Activated CD4-positive, alpha-beta T cell treated with anti-CD3 and anti-CD28 coated beads for 1 hour (primary cell): ENCODE measurements at places on chromosomes 7 and 10.

GRCh38 chr10:3235996-3236510 is 63.5 kb upstream of the PITRM1 start:
- no peak for DNase-seq

DNA sequence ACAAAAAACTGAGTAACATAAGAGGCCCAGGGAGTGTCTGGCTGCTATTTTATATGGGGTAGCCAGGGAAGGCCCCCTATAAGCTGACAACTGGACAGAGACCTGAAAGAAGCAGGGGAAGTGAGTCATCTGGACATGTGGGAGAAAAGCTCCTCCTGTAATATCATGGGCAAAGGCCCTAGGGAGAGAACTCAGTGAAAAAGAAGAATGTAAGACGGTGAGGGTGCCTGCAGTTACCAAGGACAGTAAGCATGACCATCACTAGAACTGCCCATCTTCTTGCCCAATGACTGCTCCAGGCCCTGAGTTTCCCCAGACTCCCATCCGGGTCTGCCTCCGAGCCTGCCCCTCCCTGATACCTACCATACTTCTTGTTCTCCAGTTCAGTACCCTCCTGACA is 2.3 kb downstream of the ELMO1 start:
- DNase-seq = no peak

GRCh38 chr7:151247611-151248345 is 716 bp downstream of the SMARCD3 start:
- no peak for DNase-seq

DNA sequence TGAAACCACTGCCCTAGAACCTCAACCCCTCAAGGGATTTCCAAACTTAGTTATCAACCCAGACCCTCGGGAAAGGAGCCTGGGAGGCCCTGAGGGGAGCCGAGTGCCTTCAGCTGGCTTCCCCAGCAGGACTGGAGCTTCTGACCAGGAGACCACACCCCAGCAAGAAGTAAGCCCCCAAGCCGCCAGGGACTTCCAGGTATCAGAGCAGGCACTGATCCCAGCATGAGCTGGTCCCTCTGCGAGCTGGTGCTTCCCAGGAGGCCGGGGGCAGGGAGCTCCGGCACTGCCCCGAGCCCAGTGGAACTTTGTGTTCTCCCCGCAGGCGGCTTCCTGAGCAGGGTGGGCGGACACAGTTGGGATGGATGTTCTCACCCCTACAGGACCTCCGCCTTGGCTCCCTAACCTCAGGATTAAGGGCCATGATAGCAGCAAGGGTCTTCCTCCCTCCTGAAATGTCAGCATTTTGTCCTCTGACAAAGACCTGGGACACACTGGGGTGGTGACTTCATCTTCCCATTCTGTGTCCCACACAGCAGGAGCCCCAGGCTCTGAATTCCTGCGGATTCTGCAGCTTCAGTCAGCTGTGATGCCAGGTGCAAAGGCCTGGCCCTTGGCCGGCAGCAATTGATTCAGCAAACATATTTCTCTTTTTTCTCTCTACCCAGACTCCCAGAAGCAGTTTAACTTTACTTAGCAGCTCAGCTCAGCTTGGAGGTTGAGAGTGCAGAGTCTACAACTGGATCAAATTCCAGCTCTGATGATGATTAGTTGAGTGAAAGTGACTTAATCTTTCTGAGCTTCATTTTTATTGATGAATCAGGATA is 11.6 kb downstream of the ATP6V0E2 start:
- no peak for DNase-seq

DNA sequence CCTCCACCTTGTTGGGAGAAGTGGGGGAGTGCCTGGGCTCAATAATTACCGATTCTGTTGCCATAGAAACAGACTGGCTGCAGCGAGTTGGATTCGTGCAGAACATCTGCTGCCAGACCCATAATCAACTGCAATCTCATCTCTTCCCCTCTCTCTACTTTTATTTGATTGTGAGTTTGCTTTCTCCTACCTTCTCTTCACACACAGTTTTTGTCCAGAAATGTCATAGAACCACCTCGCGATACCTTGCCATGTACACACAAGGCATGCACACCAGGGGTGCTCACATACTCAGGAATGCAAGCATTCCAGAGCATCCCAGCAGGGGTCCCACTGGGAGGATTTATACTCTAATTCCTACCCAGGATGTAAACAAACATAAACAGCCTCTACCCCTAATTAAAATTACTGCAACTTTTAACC is 262.2 kb upstream of the AOAH start:
- DNase-seq = no peak

DNA sequence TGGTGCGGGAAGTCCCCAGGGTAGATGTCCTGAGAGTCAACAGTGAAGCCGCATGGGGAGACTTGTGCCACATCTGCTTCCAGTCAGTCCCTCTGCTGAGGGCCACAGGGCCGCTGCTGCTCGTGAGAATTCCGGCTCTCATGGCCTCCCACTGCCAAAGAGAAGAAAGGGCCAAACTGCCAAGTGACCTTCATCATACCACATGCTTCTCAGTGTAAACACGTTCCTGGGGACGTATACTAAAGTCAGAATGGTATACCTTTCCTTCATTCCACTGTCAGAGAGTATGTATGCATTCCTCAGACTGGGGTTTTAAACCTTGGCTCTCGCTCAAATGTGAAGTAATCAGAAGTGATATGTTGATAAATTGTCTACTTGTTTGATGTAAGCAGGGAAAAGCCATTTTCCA is 52.8 kb upstream of the SEC61G start:
- no peak for DNase-seq

GRCh38 chr7:37816922-37817590 is 31.3 kb upstream of the NME8 start:
- DNase-seq = no peak

- no peak for DNase-seq
These were observed 15.9 kb upstream of the ADCK2 start for GRCh38 chr7:140656548-140657515.

- DNase-seq = no peak
These were observed 9.0 kb downstream of the PLPP4 start for GRCh38 chr10:120466006-120466405.

DNA sequence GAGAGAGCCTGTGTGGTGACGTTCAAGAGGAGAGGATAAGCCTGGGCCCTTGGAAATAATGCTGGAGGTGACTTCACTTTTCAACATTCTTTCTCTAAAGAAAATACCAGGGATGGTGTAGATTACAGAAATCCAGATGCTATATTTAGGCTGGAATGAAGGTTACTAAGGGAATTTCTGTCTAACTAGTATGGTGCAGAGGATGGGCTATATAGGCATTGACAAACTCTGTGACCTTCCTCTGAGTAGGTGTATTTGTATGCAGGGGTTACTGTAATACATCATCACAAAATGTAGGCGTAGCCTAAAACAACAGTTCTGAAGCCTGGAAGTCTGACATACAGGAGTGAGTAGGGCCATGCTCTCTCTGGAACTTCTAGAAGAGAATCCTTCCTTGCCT is 155.3 kb upstream of the INHBA start:
- DNase-seq = no peak

DNA sequence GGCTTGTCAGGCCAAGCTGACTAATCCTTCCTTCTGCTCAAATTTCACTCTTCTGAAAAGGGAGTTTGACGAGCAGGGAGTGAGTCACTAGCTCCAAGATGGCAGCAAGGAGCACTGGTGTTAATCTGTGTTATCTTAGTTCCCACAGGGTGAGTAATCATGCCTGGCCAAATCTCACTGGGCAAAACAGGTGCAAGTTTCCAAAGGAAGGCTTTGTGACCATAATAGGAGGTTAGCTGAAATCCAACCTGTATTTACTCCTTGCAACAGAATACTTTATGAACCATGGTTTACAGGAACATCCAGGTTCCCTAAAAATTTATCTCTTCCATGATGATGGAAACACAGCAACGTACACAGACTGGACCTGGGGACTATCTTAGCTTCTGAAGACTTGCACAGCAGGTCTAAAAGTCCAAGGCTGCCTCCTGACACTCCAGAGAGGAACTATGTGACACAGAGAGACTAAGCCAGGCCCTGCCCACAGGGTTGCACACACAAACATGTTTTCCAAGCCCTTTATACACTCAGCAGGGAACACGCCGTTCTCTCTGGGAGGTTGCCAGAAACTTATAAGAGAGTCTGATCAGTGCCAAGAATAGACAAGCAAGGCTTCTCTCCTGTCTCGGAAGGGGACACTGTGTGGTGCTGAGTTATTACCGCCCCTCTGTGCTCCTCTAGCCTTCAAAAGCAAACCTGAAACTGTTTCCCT is 46.3 kb downstream of the PDK4 start:
- DNase-seq = no peak

- no peak for DNase-seq
These were observed 41.3 kb upstream of the GGCT start for GRCh38 chr7:30545791-30546555.

GRCh38 chr7:44530990-44531389 is 10.1 kb downstream of the NPC1L1 start:
- DNase-seq = no peak

DNA sequence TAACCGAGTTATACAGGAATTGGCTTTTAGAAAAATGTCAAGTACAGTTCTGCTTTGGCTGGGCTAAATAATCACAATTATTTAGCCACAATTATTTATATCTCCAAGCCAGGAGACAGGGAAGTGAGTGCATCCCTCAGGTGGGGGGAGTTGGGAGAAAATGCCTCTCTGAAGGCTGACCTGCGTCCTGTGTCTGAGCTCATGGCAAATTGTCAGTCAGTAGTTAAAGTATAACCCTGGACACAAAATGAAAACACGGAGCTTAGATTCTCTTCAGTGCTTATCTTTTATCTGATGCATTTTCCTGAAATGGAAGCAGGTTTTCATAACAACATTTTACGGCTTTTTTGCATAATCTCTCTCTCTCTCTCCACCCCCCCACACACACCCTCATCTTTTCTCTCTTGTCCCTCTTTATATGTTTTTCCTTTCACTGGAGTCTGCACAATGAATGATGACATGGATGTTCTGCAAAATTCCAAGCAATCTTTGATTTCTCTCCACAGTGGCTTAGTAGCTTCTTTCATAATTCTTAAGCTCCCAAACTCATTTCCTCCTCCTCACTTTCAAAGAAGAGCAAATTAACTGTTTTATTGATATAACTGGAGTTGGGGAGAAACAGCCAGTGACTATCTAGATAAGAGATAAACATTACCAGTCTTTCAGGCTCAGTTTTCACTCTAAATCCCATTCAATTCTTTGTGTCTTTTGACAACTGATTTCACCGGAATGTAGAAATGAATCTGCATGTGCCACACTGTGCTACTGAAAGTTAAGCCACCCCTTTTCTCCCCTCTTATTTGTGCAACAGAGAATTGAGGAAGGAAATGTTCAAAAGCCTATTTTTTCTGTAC is 521.4 kb upstream of the GHITM start:
- DNase-seq = no peak

GRCh38 chr7:141210862-141211261 is 137.0 kb downstream of the TMEM178B start:
- no peak for DNase-seq

- DNase-seq = peak; percentile 24
These were observed 274.9 kb upstream of the GALNT17 start for GRCh38 chr7:70856901-70857630.

- DNase-seq = peak; percentile 43
These were observed 4.4 kb downstream of the SPOCK2 start for GRCh38 chr10:72083790-72084459.

DNA sequence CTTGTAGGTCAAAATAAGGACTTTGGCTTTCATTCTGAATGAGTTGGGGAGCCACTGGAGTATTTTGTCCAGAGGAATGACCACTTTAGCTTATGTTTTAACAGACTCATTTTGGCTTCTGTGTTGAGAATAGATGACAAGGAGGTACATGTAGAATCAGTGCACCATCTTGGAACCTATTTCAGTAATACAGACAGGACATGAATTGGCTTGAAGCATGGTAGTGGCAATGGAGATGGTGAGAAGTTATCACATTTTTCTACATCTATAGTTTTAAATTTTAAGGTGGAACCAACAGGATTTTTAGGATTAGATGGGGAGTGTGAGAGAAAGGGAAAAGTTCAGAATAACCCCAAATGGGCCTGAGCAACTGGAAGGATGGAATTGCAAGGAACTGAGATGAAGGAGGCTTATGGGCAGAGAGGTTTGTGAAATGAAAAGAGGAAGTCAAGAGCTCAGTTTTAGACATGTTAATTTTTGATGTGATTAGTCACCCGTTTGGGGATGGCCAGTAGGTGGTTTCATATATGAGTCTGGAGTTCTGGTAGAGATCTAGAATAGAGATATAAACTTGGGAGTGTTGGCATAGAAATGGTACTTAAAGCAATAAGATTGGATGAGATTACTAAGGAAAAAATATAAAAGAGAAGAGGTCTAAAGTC is 89.2 kb upstream of the JAZF1 start:
- no peak for DNase-seq

DNA sequence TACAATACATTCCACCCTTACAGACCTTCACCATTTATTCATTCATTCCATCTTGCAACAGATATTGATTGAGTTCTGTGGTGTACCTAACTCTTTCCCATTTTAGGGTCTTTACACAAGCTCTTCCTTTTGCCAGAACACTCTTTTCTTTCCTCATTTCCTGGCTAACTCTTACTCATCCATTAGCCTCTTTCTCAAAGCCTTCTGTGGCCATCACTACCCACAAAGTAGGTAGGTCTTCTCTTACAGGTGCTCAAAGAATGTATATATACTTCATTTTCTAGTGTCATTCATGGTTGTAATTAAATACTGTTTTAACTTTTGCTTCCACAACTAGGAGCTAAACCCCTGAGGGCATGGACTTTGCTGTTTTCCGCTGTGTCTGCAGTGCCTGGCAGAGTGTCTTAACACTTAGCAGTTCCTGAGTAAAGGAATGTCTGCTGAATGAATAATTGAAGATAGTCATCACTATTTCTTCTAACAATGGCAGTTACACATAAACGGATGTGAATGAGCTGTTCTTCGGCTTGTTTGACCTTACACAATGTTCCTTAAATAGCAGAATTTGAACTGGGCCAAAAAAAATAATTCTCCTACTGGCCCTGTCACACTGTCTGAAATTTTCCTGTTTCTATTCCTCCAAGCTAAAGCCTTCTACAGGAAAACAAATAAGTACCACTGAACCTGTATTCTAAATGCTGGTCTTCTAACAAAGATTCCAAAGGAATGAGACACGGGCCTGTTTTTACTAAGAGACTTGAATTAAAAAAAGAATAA is 15.1 kb downstream of the BCAP29 start:
- DNase-seq = no peak

DNA sequence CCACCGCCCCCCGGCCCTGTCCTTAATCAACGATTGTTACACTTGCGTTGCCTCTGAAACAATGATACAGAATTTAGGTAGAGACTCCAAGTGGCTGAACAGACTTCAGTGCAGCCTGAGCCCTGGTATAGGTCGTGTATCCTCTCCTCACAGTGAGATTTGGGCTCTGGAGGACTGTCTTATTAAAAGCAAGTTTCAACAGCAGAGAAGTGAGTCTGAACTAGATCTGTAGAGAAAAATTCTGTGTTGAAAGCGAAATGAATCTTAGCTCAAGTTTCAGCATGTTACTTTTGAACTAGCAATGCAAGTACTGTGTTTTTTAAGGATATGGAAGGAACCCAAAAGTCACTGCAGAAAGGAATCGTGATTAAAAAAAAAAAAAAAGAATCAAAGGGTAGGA is 103.1 kb downstream of the HOXA1 start:
- no peak for DNase-seq
